Activated CD4-positive, alpha-beta memory T cell treated with anti-CD3 and anti-CD28 coated beads for 36 hours (primary cell): ENCODE measurements at places on chromosomes 6 and 20. TPM values are rescaled to one million over a fixed set of nuclear protein-coding genes. Genes with fewer than 3 reads are reported as not detected.
A peak's percentile ranks its signal among the peaks of the same experiment; 100 is the strongest.

- no peak for DNase-seq
Observed at GRCh38 chr6:48184648-48185047, 73.7 kb upstream of the PTCHD4 start.

- no peak for DNase-seq
Observed at GRCh38 chr6:167255918-167256553, 35.1 kb upstream of the UNC93A start.

The DPPA5 gene
- not detected for total RNA-seq

GRCh38 chr6:119346936-119347335 lies 2.6 kb downstream of the MAN1A1 start:
- DNase-seq, result no peak

The TMC2 gene
- not detected for total RNA-seq

DNA sequence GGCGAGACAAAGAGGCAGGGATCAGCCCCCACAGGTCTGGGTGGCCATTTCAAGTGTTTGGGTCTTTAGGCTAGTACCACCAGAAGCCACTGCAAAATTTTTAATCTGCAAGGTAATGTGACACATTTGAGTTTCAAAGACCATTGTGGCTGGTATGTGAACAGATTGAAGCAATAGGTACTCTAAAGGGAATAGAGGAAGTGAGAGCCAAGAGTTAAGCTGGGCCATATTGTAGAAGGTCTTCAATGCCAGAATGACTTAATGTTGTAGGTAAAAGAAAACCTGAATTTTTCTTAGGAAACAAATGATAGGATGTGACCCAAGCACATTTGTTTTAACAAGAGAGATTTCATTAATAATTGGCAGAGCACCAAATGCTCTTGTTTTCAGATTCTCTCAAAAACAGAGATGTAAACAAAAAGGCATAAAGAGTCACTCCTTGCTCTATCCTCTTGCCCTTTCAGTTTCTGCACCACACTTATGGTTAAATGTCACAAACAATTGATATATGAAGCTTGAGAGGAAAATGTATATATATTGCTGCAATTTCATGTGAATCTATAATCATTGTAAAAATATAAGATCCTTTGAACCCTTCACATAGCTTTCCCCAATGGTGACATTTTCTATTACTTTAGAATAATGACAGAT lies 307.1 kb upstream of the PLN start:
- no peak for DNase-seq

DNA sequence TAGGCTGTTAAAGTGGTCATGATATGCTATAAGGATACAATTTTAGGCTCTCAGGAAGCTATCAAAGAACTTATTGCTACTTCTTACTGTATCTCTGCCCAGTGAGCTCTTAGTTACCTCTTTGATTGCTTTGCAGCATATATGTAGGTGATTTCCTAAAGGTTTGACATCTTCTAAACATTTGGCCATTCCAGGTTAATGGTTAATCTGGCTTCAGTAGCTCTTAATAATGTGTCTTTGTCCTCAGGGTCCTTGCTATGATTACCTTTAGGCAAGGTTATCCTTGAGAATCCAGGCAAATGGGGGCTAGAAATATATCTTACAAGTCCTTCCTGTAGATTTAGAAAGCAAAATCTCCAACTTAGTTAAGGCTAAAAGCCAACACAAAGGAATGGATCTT lies 575.4 kb downstream of the TFAP2B start:
- no peak for DNase-seq

DNA sequence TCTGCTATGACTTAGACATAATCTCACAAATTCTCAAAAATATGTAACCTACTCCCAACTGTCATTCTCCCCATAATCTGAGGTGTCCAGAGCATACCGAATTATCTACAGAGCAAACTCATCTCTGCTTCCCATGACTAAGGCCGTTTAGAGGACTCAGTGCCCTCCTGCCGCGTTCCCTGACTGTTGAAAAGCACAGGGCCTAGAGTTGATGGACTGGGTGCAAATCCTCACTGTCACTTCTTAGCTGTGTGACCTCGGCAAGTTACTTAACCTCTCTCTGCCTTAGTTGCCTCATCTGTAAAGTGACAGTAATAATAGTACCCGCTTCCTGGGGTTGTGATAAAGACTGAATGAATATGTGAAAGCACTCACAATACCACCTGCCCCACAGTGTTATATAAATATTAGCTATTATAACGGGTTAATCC lies 4.7 kb upstream of the TUBB2A start:
- no peak for DNase-seq

The SLC18B1 gene
- 4.5 TPM for total RNA-seq

DNA sequence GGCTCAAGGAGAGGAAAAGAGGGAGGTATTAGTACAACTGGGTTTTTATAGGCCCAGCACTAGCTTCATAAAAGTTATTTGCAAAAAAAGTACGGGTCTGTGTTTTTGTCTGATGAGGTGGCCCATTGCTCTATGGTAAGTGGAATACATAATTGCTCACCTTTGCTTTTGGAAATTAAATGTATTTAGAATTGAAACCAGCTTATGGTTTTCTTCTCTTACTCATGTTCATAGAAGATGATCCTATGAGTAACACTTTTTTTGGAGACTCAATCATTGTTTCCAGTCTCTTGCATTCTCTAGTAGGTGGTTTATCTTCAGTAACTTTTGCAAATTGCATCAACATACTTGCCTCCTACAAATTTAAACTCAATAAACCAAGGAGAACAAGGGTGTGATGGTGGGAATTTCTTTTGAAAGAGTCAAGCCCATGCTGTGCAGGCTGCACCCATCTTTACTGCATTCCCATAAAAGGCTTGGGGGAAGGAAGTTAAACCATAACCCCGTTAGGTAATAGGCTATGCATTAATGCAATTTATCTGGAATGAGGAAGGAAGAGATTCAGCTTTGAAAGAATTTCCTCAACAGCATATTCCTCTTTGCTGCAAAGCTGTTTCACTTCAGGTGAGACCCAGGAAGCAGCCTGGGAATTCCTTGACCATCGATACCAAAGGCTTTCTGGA lies 48.5 kb upstream of the EDN1 start:
- no peak for DNase-seq

The SLC22A3 gene
- total RNA-seq, result not detected

DNA sequence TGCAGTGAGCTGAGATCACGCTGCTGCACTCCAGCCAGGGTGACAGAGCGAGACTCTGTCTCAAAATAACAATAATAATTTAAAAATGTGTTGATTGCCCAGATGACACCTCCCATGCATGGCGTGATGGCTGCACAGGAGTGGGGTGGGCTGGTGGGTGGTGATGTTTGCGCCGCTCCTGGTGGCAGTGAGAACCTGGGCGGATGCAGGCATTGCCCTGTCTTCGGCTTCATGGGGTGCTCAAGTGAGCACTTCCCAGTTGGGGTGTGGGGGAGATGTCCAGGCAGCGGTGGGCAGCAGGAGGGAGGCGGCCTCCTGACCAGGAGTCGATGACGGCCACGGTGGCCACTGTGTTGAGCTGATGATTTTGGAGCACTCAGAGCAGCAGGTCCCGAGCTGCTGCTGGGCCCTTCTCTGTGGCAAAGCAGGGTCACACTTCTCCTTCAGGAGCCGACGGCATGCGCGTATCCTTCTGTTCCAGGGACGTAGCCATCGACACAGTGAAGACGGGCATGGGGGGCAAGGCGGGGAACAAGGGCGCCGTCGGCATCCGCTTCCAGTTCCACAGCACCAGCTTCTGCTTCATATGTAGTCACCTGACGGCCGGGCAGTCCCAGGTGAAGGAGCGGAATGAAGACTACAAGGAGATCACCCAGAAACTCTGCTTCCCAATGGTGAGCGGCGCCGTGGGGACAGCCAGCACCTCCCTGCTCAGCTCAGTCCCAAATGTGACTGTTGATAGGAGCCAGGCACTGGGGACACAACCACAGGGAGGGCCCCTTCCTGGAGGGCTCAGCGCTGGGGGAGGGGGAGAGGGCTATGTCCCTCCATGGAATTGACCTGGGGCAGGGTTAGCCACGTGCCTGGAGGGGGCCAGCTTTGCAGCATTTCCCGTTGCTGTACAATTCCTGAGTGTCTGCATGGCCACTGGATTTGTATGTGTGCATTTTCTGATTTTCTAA lies 89.7 kb downstream of the SYNJ2 start:
- no peak for DNase-seq

The BEND3 gene
- 4.5 TPM for total RNA-seq

GRCh38 chr20:5074232-5074674 lies 45.5 kb downstream of the PCNA start:
- no peak for DNase-seq

The BPIFB4 gene
- total RNA-seq, result not detected

The SLC17A9 gene
- total RNA-seq, result 9.7 TPM

DNA sequence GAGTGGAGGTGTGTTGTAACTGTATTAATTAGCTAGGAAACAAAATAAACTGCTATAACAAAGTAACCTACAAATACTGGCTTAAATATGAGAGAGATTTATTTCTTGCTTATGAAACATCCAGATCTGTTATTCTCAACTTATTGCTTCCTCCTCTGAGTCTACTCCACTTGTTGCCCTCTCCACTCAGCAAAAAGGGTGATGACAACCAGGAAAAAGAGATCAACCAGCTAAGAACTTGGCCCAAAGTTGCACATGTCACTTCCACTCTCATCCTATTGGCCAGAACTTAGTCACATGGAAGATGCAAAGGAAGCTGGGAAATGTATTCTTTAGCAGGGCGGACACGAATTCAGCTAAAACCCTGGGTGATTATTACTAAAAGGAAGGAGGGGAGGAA lies 5.2 kb upstream of the TP53RK start:
- DNase-seq, result no peak

DNA sequence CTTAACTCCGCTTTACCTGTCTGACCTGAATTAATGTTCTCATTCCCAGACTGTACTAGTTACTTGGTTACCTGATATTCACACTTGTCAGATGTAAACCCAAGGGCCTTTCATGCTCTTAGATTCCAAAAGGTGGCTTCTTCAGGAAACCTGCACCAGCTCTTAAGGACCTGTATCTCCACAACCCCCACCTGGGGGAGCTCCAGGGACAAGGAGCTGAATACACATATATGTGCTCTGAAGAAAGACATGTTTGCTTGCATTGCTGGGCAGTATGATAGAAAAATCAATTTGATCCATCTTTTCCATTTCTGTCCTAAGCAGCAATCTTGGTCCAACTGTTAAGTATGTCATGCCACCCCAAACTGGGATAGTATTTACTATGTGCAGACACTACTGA lies 64.8 kb upstream of the POU3F2 start:
- DNase-seq, result peak; percentile 20

- no peak for DNase-seq
Observed at GRCh38 chr6:156852147-156852857, 75.1 kb downstream of the ARID1B start.

DNA sequence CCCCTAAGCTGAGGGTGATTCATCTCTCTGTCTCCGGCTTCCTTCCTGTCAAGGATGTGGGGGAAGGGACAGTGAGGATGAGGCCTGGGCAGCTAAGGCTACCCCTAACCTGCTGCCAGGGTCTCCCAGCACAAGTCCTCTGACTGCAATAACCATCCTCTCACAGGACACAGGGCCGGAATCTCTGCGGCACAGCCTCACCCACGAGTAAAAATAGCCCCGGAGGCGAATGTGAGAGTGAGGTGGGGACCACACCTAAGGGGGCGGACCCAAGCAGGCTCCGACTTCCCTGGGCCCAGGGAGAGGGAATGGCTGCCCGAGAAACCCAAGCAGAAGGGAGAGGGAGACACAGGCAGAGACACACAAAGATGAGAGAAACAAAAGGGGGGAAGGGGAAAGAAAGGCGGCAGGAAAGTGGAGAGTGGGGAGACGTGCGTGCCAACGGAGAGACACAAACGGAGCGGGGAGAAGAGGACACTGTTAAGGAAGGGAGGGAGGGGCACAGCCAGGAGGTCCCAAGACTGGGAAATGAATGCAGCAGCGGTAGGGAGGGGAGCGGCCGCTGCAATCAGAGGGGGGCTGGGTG lies 1.4 kb downstream of the CLIC1 start:
- peak; percentile 76 for DNase-seq

The PAK1IP1 gene
- total RNA-seq, result 28.2 TPM

DNA sequence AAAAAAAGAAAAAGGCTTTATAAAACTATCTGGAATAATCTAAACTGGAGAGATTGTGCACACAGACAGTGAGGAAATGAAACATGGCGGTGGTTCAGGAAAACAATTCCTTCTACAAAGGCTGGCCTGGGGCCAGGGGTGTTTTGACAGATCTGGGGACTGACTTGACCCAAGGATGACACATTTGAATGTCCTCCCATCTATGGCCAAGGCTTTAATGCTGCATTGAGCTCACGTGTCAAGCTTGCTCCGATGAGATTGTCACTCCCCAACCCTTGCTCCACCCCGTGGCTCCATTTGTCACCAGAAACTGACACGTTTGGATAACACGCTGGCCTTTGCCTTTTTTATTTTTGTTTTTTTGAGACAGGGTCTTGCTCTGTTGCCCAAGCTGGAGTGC lies 156.1 kb downstream of the ZFP64 start:
- no peak for DNase-seq

GRCh38 chr6:41027799-41028560 lies 11.0 kb downstream of the UNC5CL start:
- peak; percentile 83 for DNase-seq

The CST5 gene
- not detected for total RNA-seq

GRCh38 chr6:158797331-158798310 lies 21.5 kb downstream of the EZR start:
- no peak for DNase-seq

The MOCS3 gene
- total RNA-seq, result 3.6 TPM

GRCh38 chr20:20812136-20812535 lies 99.7 kb upstream of the RALGAPA2 start:
- no peak for DNase-seq
